T-helper 17 cell (primary cell): ENCODE measurements at places on chromosomes 1 and 21.

DNA sequence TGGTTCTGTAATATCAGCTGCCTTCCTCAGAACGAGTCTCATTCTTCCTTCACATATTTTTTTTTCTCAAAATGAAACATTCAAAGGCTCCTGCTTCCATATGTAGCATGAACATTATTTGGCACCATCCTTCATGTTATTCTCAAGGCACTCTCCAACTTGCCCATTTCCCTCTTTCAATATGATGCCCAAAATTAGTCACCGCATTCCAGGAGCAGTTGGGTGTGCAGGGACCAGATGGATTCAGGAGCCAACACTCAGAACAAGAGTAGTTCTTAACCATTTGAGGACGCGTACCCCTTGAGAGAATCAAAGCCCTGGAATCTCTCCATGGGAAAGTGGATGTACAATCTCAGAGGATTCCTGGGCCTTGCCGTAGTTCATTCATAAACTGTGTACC lies 50.3 kb downstream of the KCNK1 start:
- DNase-seq: no peak

GRCh38 chr1:17198476-17199258 lies 6.3 kb upstream of the PADI1 start:
- DNase-seq: no peak

- DNase-seq: no peak
Observed at GRCh38 chr1:206108635-206109034, 8.6 kb downstream of the AVPR1B start.

- DNase-seq: no peak
Observed at GRCh38 chr1:35886577-35887431, 3.8 kb downstream of the AGO1 start.

- DNase-seq: no peak
Observed at GRCh38 chr1:108643492-108644335, 17.2 kb downstream of the HENMT1 start.

DNA sequence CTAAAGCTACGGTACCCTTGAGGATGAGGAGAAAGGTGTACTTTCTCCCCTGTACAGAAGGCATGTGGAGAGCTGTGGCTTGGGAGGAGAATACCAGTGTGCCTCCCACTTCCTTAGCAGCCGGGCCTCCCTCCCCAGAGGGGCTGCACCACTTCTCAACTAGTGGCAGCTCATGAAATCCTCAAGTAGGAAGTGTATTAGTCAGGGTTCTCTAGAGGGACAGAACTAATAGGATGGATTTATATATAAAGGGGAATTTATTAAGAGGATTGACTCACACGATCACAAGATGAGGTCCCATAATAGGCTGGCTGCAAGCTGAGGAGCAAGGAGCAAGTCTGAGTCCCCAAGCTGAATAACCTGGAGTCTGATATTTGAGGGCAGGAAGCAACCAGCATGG lies 53.1 kb upstream of the PPP2R5A start:
- no peak for DNase-seq

DNA sequence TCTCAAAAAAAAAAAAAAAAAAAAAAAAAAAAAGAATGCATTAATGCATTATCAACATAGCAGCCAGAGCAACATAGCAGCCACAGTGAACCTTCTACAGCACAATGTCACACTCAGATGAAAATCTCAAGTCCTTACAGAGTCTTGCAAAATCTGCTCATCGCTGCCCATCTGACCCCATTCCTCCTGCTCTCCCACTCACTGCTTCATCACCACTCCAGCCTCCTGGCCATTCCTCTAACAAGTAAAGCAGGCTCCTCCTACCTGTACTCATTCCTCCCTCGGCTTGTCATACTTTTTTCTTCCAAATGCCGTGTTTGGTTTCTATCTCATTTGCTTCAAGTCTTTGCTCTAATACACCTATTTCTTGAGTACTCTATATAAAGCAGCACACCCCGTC lies 29.5 kb downstream of the BRINP2 start:
- no peak for DNase-seq

GRCh38 chr1:29254346-29254745 lies 18.0 kb downstream of the PTPRU start:
- DNase-seq: no peak

DNA sequence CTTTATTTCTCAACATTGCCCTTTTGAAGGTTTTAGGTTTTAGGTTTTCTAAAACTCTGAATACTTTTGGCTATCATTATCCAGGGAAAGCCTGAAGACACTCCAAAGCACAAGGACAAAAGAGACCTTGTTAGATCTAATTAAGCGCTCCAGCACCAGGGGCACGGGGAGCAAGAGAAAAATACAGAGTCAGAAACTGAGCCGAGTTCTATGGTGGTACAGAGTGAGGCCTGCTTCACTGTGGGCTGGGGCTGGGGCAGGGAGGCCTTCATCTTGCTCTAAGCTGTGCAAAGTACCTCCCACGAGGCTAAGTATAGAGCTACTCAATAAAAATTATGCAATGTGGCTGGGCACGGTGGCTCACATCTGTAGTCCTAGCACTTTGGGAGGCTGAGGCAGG lies 19.7 kb upstream of the RAB4A start:
- no peak for DNase-seq

- DNase-seq: no peak
Observed at GRCh38 chr1:50060279-50060678, 36.5 kb upstream of the AGBL4 start.

GRCh38 chr1:229433364-229434004 lies 410 bp downstream of the ACTA1 start:
- DNase-seq: no peak

- DNase-seq: no peak
Observed at GRCh38 chr1:180309338-180309737, 79.3 kb downstream of the LHX4 start.

DNA sequence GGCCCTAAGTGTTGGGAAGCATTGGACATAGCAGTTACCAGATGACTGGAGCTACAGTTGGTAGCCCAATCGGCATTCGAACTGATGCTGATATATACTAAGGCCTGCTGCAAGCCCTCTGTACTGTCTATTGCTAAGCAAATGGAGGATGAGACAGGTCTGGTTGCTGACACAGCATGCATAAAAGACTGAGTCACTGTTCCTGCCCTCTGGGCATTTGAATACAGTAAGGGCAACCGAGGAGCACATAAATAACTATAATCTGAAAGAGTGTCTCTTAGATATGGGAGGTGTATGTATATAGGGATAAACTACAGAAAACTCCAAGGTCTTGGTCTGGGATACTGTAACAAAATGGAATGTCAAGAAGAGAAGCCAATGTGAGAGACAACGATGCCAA lies 16.8 kb upstream of the MARK1 start:
- no peak for DNase-seq

DNA sequence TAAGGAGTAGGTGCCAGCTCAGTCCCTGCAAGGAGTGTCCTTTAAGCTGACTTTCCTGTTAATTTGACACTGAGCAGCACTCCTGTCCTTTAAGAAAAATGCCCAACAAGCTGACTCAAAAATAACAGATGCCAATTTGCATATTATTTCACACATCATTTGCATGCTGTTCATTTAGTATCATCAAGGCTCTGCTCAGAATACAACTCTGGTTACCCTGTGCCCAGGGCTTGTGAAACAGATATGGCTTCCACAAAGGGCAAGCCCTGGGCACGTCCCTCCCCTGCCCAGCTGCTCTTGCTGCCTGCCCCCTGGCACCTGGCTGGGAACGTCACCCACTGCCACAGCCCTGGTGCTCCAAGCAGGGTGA lies 10.3 kb downstream of the KCNN3 start:
- no peak for DNase-seq

DNA sequence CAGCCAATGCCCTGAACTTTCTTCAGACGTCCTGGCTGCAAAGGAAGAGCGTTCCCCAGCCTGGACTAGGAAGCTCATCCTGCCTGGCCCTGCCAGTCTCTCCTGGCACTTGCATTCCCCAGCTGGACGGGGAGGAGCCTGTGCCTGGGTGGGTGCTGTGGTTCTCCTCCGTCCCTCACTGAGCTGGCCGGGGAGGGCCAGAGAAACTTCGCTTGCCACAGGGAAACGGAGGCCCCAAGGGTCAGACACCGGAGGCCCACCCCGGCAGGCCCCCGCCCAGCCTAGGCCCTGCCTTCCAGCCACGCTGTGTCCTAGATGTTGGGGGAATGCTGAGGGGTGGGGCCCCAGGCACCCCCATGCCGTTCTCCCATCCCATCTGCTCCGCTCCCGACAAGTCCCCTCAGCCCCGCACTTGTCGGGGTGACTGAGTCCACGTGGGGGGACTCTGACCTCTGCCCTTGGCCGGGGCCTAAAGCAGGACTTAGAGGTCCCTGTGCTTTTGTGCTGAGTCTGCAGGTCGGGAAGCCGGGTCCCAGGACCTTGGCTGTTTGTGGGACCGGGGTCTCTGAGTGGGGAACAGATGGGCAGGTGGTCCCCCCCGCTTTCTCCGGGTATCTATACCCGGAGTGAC lies 4.8 kb downstream of the FTCD start:
- DNase-seq: no peak

- DNase-seq: no peak
Observed at GRCh38 chr1:220221269-220221668, 51.0 kb downstream of the RAB3GAP2 start.

- DNase-seq: no peak
Observed at GRCh38 chr1:207868251-207868773, 42.6 kb downstream of the CD34 start.

DNA sequence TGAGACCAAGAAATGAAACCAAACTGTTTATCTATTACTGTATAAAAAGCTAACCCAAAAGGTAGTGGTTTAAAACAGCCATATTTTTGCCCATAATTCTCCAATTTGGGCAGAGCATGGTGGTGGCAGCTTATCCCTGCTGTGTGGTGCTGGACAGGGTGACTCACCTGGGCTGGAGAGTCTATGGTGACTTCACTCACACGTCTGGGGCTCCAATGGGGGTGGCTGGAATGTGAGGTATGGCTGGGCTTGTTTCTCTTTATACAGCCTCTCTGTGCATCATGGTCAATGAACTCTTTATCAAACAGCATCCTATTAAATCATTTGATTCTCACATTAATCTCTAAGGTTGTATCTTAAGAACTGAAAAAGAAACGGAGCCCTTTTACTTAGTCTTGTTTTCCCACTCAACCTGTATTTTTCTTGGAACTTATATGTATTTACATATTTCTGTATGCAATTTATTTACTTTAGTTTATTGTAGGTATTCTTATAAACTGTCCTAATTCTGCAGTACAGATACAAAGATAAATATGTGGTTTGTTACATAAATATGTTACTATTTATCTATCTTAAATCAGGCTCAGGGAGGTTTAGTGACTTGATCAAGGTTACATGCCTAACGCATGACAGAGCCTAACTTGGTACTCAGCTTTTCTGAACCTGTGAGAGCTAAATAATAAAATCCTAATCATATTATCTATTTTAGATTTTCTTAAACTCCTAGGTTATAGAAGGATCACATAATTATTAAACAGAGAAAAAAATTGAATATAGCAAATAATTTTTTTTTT lies 37.5 kb upstream of the WLS start:
- no peak for DNase-seq

DNA sequence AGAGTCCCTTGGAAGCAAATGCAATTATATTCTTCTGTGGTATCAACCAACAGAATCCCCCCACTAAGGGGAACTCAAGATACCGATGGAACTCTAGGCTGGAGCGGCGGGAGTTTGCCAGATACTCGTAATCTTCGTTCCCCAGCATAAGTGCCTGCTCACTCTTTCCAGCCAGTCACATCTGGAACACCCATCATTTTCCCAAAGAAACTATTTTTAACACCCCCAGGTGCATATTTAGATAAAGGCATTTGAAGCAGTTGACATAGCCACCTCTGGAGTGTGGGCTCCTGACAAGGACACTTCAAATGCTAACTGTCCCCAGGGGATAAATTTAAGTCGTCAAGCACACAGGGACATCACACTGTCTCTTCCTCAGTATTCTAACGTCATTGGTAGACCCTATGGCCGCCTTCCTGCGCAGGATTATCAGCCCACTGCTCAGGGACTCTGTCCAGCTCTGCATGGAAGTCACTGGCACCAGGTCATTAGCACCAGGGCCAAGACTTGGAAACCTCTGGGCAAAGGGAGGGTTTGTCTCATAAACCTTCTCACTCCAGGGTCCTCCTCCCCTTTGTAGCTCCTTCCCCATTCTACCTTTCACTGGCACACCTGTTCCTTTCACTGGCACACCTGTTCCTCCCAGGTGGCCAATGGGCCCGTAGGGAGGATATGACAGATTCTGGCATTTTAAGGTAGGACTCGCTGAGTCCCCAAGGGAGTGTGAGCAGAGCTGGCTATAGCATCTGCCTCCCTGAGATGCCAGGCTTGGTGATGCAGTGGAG lies 48.8 kb downstream of the H3-3A start:
- DNase-seq: no peak

GRCh38 chr1:115105831-115106230 lies 16.5 kb upstream of the TSPAN2 start:
- no peak for DNase-seq

DNA sequence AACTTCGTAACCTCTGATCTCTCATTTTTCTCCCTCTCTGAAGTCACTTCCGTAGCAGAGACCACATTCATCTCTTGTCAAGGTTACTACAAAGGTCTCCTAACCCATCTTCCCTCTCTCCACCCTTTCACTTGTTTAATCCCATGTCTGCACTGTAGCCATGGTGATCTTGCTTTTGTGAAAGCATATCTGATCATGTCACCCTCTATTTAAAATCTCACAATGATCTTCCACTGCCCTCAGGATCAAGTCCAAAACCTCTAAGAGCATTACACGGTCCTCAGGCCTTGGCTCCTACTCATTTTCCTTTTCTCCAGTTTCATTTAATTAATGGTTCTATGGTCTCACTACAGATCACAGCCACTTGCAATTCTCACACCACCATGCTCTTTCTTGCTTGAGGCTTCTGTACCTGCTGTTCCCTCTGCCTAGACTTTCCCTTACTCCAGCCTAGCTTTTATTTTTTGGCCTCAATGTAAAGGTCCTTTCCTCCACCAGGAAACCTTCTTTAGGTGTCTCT lies 12.1 kb downstream of the ARHGEF11 start:
- DNase-seq: no peak

- DNase-seq: no peak
Observed at GRCh38 chr1:219185486-219186117, 11.9 kb downstream of the LYPLAL1 start.

DNA sequence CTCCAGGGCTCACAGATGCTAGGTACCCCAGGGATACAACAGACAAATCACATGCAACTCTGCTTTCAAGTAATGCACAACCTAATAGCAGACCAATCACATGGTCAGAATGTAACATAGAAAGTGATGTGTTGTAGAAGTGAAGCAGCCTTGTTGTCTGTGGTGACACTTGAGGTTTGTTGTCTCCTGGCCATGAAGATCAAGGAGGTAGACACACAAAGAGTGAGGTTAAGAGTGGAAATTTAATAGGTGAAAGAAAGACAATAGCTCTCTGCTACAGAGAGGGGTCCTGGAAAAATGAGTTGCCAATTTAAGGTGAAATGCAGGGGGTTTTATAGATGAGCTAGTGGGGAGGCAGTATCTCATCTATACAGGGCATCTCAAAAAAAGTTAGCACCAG lies 2.5 kb upstream of the TMEM9 start:
- DNase-seq: no peak

DNA sequence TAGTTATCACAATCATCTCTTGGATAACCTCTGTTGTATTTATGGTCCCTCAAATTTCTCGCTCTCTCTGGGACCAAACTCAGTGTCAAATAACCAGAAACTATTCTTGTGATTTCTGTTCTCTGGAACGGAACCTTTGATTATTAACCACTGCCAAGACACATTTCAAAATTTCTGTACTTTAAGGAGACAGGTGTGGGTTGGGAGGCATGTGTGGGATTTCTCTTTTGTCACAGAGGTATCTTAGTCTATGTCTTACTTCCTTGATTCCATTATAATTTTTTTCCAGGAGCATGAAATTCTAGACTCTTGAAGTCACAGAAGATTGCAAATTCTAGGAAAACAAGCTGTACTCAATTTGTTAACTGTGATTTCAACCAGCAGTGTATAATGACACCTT lies 919.0 kb upstream of the B3GALT2 start:
- DNase-seq: no peak
